ENCODE measurements at places on chromosomes 13 and 19. TPM values are rescaled to one million over a fixed set of nuclear protein-coding genes. Genes with fewer than 3 reads are reported as not detected.

- DNase-seq, result no peak
These were observed 65.3 kb downstream of the DCT start for GRCh38 chr13:94414141-94414540.

The TNNI3 gene
- not detected for total RNA-seq

The IGFL4 gene
- total RNA-seq, result not detected

The APLP1 gene
- total RNA-seq, result 20.4 TPM

DNA sequence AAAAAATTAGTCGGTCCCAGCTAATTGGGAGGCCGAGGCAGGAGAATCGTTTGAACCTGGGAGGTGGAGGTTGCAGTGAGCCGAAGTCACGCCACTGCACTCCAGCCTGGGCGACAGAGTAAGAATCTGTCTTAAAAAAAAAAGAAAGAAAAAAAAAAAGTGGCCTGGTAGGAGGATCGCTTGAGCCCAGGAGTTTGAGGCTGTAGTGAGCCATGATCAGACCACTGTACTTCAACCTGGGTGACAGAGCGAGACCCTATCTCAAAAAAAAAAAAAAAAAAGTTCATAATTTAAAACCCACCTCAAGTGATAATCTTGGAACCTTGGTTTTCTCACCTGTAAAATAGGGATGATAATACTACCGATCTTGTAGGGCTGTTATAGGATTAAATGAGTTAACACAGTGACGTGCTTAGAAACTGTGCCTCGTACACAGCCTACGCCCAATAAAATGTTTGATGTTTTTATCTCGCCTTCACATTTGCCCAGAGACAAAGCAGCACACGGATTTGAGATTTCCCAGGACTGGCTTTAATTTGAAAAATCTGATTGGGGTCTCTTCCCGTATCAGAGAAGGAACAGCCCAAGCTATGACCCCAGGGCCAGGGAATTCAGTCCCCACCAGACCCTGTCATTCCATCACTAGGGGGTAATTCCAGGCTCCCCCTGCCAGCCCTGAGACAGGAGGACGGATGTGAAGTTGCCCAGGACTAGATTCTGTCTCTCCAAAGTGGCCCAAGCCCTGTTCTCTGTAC lies 3.6 kb downstream of the SERTAD1 start:
- no peak for DNase-seq

The LDLR gene
- 29.6 TPM for total RNA-seq

GRCh38 chr13:63625869-63626268 lies 2210.2 kb upstream of the PCDH20 start:
- DNase-seq, result no peak

- DNase-seq, result peak; percentile 10
These were observed 227.4 kb downstream of the ABCC4 start for GRCh38 chr13:95073747-95074311.

DNA sequence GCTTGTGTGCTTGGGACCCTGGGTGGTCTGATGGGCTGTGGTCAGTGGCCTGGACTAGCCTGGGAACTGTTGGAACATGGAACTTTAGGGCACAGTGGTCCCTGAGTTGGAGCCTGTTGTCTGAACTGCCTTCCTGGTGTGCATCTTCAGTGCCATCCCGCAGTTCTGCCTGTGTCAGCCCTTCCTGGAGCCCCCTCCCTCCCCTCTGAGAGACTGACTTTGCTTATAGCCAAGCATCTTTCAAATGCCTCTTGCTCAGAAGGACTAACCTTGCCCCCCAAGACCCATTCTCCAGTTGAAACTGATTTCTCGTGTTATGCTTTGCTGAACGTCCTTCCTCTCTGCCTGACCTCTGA lies 14.3 kb downstream of the MAU2 start:
- no peak for DNase-seq

The MBD3L3 gene
- total RNA-seq, result not detected

GRCh38 chr13:25167382-25168174 lies 4.5 kb downstream of the AMER2 start:
- DNase-seq, result no peak

- DNase-seq, result no peak
These were observed 62.9 kb downstream of the CHST8 start for GRCh38 chr19:33684538-33685232.

DNA sequence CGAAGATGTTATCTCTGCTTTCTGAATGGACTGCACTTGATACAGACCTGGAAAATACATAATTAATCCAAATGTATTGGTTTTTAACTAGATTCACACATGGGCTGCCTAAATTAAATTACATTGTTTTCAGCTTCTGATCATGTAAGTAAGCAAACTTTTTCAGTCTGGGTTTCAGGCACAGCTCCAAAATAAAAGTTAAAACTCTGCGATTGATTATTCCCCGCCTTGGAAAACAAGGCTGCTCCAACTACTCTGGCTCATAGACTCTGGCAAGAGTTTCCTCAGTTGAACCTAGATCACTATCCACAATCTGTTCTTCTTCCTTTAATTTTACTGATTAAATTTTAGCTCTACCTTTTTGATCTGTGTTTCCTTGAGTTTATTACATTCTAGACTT lies 526.0 kb upstream of the SPRY2 start:
- DNase-seq, result no peak

DNA sequence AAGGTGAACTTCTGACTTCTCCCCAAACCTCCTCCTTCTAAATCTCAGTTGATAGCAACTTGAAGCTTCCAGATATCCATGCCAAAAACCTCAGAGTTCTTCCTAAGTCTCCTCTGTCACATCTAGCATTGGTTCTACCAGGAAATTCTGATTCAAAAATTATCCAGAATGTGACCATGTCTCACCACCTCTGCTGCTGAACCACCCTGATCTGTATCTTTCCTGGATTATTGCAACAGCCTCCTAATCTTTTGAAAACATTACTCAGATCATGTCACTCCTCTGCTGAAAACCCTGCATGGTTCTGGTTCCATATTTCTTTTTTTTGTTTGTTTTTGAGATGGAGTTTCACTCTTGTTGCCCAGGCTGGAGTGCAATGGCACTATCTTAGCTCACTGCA lies 78.7 kb upstream of the TNFSF11 start:
- peak; percentile 13 for DNase-seq

The CYP2F1 gene
- total RNA-seq, result not detected

The CNN1 gene
- total RNA-seq, result 44.5 TPM

The TJP3 gene
- not detected for total RNA-seq

The PCDH8 gene
- not detected for total RNA-seq
